ENCODE measurements at places on chromosomes 3 and 15.

DNA sequence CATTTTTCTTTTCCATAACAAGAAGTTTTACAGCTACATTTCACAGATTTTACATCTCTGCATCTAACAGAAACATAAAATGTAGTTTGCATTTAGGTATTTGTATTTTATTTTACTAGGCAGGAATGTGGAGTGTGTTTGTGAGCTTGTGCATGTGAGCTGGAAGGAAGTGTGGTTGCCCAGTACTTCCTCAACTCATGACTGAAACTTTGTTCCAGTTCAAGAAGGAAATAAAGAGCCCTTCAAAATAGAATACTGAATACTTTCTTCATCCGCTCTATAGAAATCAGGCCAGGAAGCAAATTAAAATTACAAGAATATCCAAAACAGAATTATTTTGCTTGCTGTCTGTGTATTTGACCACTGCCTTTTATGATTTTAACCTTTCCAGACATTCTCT, 81.3 kb downstream of the CHL1 start:
- DNase-seq = no peak

DNA sequence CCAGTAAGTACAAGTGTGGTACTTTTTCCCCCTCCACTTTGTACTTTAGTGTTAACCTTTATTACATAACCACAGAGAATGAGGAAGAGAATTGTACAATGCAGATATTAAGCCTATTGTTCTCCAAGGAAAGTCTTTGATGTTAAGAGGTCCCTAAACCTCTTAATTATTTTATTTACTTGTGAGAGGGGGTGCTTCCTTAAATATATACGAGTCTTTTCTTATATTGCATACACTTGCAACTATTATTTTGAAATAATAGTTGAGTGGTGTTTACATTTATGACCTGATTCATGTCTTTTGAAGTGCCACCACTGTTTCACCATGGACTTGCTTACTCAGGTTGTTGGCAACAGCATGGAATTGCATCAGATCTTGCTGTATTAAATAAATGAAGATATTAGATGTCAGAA, 10.1 kb downstream of the USP3 start:
- DNase-seq = no peak

DNA sequence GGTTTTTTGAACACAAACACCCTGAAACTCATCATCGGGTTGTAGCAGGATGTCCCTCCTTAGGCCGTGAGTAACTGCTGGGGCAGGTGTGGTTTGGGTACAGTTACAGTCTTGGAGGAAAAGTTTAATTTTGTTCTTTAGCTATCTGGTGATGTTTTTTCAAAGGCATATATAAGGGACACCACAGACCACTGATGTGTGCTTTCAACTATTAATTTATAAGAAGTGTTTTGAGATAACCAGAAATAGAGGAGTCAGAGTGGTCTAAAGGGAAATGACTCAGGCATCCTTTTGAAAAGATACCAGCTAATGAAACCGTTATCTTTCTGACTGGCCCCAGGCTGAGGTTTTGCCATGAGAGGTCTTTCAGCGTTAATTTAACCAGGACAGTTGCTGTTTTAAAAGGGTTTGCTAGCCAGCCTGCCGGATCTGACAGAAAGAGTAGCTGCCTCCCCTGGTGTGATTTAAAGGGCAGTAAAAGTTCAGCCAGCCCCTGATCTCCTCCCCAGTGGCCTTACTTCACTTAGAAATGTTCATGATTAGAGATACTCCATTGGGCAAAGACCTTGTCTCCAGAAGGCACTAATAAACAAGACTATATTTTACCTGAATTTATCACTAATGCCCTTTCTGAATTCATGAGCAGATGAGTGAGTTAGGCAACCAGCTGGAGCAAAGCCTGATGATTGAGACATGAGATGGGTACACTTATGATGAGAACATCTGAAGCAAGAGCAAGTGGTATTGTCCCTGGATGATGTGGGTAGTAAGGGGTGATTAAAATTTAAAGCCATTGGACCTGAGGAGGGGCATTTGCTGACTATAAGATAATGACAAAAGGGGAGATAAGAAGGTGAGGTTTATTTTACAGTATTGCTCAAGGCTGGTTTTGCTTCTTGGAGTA, 482.5 kb upstream of the TBL1XR1 start:
- no peak for DNase-seq

- no peak for DNase-seq
These were observed 100.3 kb downstream of the LIPC start for GRCh38 chr15:58532126-58532525.

GRCh38 chr15:85419161-85419560, 38.8 kb downstream of the AKAP13 start:
- DNase-seq = no peak

DNA sequence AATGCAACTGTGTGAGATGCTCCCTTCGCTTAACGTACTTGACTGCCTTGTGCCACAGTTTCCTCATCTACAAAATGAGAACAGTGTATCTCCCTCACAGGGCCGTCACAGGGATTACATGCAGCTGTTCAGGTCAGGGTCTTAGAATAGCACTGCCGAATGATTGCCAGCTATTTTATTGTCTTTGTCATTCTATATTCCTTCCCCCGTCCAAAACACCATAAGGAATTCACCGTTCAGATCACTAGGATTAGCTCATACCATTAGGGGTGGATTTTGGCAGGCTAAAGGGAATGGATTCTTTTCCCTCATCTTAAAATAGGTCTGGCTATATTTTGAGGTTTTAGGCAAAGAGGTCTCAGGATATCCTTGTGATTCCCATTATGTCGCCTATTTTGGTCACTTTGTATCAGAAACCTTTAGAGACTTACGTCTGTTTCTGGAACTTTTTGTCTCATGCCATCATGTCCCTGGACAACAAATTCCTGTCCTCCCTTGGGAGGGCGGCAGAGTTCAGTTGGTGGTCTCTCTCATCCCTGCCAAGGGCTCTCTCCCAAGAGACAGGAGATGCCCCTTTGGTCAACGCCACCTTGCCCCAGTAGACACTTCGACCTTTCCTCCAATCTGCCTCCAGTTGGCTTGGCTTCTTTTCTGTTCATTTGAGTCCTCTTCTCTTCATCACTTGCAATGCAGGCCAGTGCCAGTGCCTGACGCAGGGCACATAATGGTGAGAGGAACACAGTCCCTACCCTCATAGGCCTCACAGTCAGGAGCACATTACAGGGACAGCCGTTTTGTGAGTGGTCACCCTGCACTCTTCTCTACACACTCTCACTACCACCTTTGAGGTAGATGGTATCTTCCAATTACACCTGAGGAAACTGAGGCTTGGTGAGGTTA, 171.6 kb upstream of the BHLHE40 start:
- DNase-seq = no peak

DNA sequence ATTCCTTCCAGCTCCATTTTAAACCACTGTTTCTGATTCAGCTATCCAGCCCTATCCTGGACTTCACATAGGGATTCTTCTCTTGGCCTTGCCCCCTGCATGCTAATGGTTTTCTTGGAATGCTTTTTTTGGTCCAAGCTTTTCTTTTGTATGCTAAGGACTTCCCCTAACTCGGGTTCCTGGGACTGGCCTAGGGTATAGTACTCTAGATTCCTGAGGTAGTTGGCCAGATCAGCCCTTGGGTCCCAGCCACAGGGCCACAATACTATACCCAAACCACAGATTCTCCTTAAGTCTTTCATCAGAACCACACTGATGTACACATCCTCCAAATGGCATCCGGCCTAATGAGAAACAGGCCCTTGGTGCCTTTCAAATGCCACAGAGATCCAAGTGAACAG, 2.8 kb downstream of the FYCO1 start:
- no peak for DNase-seq

DNA sequence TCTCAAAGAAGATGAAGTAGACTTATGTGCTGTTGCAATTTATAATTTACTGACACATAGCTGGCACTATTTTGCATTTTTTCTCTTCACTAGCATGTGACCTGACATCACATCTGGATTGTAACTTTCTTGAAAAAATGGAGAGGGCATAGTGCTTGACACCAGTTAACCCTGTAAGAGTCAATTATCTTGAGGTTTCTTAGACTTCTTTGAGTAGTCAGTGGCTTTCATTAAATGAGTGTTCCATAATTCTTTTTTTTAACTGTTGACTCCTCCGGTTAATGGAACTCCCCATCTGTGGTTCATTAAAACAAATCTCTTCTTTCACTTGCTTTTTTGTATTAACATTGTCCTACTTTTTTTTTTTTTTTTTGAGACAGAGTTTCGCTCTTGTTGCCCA, 16.9 kb upstream of the PRKCI start:
- no peak for DNase-seq

GRCh38 chr3:129119365-129120100, 2.1 kb downstream of the RAB43 start:
- DNase-seq = no peak

DNA sequence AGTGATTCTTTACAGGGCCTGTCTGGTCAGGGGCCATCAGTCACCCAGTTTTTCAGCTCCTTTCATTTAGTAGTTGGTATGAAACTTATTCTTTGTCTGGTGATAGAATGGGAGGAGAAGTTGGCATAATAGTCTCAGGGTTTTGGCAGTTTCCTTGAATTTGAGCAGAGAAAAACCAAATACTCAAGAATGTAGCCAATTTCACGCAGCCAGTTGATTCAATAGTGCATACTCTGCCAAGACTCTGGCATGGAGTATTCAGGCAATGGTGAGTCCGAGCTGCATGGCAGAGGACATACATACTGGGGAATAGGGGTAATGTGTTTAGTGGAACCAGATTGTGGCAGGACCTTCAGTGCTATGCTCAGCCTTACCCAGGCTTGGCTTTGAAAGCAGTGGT, 118.3 kb downstream of the GALK2 start:
- no peak for DNase-seq

- DNase-seq = no peak
These were observed 35.4 kb downstream of the GOLIM4 start for GRCh38 chr3:168060317-168060716.

GRCh38 chr3:187689984-187690383, 12.4 kb downstream of the RTP2 start:
- no peak for DNase-seq

DNA sequence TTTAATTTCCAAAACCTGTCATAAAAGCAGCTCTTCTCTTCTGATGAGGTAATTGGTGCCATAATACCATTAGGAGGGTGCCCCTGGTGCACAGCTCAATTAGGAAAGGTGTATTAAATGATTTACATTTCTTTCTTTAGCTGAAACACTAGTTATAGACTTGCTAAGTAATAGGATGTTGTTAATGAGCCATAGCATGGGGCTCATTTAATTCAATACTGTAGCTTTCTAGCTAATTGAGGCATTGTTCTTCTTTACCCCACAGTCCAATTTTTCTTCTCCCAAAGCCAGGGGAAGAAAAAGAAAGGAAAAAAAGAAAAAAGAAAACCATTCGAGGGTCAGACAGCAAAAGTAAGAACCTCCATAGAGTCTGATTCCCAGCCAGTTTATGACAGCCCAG, 164.0 kb upstream of the HES1 start:
- no peak for DNase-seq

GRCh38 chr15:32981536-32981935, 213.0 kb downstream of the FMN1 start:
- DNase-seq = no peak

GRCh38 chr3:140505213-140505612, 172.7 kb upstream of the TRIM42 start:
- no peak for DNase-seq

DNA sequence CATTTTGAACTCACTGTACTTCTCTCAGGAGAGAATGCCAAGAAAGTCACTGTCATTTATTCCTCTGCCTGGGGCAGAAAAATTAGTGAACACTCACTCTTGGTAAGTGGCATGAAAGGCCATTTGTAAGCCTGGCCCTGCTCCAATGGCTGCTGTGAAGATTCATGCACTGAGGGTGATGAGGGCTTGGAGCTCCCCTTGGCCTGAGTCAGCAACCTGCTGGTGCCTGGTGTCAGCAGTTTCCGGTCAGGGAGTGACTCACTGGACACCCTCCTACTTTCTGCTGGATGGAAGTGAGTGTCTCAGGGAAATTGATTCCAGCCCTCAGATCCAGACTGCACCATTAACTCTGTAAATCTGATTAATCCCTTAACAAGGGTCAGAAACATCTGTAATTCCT, 37.6 kb downstream of the TRA2B start:
- DNase-seq = no peak

- DNase-seq = no peak
These were observed 65.3 kb upstream of the NANOGP8 start for GRCh38 chr15:35150361-35150760.

GRCh38 chr3:127644641-127645370, 15.8 kb downstream of the PODXL2 start:
- DNase-seq = no peak

GRCh38 chr3:194105292-194105691, 30.7 kb upstream of the HES1 start:
- no peak for DNase-seq

- no peak for DNase-seq
These were observed 145.1 kb downstream of the TNIK start for GRCh38 chr3:171315101-171315500.

DNA sequence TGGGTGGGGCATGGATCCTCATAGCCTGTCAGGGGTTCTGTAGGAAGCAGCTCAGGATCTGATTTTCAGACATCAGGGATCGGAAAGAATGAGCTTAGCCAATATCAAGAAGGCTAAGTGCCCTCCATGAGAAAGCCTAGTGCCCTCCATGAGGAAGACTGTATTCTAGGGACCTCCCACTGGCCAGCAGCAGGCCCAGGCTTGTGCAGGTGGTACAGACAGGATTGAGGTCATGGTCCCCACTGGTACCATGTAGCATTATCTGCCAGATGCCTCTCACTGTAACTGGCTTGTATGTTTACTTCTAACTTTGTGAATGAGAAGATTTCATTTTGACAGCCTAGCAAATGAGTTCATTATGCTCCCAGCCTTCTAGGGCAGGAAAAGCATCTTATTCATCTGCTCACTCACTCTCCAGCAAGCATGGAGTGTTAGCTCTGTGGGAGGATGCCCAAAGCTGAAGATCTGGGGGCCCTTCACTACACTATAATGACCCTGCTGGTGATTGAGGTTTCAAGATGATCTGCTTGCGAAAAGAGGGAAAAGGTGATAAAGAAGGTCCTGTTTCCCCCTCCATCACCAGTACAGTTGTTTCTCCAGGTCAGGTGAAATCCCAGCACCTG, 7.5 kb downstream of the EPHB1 start:
- no peak for DNase-seq

- DNase-seq = no peak
These were observed 22.2 kb downstream of the MME start for GRCh38 chr3:155102329-155102728.

GRCh38 chr3:31988271-31988670, 6.7 kb downstream of the ZNF860 start:
- no peak for DNase-seq

- DNase-seq = no peak
These were observed 18.5 kb downstream of the SNUPN start for GRCh38 chr15:75606711-75607699.

- no peak for DNase-seq
These were observed 61.6 kb downstream of the DPH6 start for GRCh38 chr15:35484231-35484945.

- no peak for DNase-seq
These were observed 314.0 kb downstream of the KBTBD8 start for GRCh38 chr3:67312155-67312554.

- no peak for DNase-seq
These were observed 4.9 kb downstream of the DUOXA2 start for GRCh38 chr15:45118996-45119395.

GRCh38 chr3:11290743-11291680, 18.8 kb downstream of the ATG7 start:
- DNase-seq = no peak

Data from memory B cell (primary cell).